ENCODE measurements at places on chromosomes 1 and 21.

GRCh38 chr1:205791568-205792180 lies 16.4 kb upstream of the RAB29 start:
- no peak for DNase-seq

- DNase-seq: no peak
These were observed 288.0 kb downstream of the NFIA start for GRCh38 chr1:61370177-61370912.

DNA sequence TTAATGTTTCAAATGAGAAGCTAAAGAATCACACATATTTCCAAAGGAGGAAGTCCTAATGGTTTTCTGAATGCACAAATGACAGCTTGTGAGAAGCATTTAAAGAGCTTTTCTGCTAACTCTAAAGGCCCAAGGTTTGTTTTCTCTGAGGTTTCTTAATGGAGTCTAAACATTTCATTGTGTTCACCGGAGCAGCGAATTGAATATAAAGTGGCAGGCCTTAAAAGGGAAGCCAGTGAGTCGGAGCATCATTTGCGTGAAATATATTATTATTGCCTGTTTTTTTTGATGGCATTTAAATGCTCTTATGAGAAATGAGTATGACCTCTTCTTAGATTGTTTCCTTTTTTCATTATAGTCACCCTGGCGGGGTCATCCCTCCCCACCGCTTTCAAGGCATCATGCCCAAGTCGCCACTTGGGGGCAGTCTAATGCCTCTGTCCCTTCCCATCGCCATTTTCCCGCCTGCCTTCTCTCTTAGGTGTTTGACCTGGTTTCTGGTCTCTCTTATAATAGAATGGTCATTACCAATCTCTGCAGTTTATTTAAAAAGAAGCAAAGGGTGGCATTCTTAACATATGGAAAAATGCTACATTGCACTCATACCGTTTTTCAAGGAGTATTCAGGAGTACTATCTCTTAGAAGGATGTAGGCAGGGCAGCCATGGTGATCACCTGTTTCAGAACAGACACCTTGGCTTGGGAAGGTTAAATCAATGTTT lies 25.3 kb upstream of the OVAAL start:
- DNase-seq: peak; percentile 28

DNA sequence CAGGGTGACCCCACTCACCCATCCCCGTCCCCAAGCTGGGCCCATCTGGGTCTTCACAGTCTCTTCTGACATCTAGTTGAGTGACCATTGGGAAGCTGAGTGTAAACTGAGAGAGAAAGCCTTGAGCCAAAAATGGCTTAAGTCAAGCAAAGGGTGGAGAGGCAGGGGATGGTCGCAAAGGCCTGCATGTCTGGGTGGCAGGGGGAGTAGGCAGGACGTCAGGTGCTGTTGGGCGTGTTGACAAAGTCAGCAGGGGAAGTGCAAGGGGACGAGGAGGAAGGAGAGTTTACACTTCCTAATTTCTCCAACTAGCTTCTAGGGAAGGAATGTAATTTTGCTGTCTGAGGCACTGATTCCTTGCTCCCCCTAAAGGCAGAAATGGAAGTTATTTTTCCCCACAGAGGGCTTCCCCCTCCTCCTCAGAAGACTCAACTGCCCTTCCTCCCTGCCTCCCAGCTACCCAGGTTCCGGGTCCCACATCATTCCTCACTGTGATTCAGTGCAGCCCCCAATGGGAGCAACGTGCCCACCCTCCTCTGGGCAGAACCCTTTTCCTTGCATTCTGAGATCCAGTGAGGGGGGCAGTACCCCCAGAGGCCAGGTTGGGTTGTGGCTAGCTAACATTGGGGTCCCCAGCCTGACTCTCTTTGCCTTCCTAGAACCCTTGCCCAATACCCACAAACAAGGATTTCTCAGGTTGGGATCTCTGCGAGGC lies 1.2 kb upstream of the ADORA1 start:
- no peak for DNase-seq

DNA sequence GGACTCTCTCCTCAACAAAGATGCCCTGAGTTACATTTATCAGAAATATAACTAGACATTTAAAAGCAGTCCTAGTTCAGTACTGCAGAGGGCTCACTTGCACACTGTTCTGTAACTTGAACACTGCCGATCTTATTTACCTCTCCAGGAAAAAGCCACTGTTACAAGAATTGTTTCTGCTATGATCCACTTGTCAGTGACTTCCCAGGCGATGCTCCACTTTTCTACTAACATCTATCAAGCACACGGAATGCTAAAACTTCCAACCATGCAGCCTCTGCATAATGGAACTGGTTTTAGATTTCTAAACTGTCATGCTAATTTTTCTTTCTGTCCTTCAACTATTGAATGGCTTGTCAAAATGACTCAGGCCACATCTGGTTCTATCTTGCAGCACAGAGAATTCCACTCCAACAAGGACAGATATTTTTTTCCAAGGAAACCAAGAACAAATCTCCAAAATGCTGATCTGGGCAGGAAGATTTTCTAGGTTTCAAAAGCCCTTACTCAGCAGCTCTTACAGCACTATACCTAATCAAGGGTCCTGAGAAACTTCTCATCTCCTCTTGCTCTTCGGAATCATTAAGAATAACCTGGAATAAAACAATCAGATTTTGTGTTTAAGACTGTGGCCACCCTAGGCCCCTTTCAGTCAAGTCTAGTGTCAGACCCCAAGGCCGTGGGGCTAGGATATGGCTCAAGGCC lies 9.9 kb downstream of the SEC16B start:
- no peak for DNase-seq

GRCh38 chr1:42756956-42757891 lies 9.6 kb downstream of the P3H1 start:
- DNase-seq: no peak

GRCh38 chr1:147245129-147245528 lies 2.6 kb downstream of the CHD1L start:
- no peak for DNase-seq

DNA sequence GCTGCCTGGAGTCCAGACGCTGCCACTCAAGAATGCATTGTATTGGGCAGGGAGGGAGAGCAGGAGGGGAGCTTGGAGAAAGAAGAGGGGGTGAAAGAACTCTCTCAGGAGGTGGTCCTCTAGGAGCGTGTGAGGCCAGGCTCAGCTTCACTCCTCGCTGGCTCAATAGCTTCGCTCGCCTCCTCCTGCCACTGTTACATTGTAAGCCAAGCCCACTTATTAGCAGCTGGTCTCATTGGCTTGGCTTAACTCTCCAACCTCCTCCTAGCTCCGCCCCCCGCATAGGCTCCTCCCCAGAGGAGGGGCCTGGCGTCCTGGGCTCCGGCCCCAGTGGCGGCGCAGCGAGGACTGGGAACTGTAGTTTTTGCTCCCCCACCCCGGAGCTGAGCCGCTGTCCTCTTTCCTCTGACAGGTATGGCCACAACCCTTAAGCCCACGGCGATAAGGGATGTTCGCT lies at the start of gene KCNN3:
Gene KCNN3 (minus strand): TSS at position 167 of the 457 bp plus-strand sequence. CDS start 317 bp downstream, outside the sequence.
- DNase-seq: peak; percentile 44

DNA sequence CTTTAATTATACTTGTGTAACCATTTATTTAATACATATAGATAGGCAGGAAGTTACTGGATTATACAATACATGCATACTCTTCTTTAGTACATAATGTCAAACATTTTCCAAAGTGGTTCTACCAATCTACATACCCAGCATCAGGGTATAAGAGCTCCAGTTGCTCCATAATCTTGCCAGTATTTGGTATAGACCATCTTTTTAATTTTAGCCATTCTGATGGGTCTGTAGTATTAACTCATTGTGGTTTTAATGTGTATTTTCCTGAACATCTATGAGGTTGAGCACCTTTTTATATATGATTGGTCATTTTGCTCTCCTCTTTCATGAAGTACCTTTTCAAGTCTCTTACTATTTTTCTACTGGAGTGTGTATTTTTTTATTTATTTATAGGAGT lies 32.1 kb downstream of the EBNA1BP2 start:
- DNase-seq: no peak

Data from activated CD8-positive, alpha-beta memory T cell treated with anti-CD3 and anti-CD28 coated beads for 48 hours (primary cell).